ENCODE measurements at places on chromosomes 11 and 22.

DNA sequence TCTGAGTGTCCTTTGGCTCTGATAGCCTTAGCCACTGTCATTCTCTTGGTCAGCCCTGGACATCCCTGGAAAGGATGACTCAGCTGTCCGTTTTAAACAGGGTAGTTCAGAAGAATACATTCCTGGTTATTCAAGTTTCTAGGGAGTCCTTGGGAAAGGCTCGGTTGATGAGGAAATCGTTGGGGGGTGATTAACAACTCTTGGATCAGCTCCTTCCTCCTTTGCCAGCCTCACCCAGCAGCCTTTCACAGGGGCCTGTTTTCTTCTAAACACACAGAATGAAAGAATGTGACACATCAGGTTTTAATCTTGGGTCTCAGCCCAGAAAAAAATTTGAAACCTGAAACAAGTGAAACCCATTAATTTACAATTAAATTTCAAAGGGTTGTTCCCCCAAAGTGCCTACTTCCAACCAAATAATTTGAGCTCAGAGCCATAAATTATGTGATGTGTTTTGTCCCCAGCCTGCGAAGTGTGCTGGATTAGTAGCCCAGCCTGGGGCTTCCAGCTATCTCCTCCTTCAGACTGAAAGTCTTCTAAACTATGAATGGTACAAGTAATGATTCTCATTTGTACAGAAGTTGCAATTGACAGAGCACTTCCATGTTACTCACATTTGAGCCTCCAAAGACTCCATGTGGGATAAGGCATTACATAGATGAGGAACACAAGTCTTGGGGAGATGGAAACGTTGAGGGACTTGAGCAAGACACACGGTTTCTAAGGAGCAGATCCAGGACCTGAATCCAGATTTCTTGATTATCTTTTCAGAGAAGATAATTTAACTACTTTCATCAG lies 19.3 kb upstream of the MRGPRX2 start:
- no peak for DNase-seq

DNA sequence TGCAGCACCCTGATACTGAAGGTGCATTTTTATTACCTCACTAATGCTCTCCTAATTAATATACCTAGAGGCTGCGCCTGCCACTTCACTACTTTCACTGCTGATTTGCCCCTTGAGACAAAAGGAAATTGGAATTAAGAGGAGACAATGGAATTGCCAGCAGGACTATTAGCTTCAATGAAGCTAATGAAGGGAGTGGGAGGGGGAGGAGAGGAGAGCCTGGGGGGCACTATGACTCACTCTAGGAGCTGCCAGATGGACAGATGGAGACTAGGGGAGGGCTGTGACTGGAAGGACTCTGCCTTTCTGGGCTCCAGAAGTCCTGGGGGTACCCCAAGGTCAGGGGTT lies 102.8 kb upstream of the DRD2 start:
- no peak for DNase-seq

DNA sequence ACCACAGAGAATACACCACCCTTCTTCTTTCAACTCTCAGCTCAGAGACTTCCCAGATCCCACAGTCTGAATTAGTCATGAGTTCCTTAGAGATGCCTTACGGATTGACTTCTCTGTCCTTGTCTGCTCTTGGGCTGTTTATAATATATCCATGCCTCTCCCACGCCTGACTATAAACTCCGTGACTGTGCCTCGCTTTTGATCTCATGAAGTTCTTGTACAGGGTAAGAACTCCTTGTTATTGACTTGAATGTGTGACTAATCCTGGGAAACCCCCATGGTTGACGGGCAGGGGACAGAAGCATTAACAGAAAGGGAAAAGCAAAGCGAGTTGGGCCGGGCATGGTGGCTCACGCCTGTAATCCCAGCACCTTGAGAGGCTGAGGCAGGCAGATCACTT lies 62.4 kb upstream of the POU2AF1 start:
- no peak for DNase-seq

GRCh38 chr22:43854786-43855271 lies 7.5 kb downstream of the SULT4A1 start:
- no peak for DNase-seq

GRCh38 chr11:15189189-15189588 lies 74.5 kb downstream of the INSC start:
- DNase-seq: no peak

All from hindlimb muscle (tissue), 1 donor.